Cerebellar cortex (tissue), 1 donor: ENCODE measurements at places on chromosomes 1 and 21.

DNA sequence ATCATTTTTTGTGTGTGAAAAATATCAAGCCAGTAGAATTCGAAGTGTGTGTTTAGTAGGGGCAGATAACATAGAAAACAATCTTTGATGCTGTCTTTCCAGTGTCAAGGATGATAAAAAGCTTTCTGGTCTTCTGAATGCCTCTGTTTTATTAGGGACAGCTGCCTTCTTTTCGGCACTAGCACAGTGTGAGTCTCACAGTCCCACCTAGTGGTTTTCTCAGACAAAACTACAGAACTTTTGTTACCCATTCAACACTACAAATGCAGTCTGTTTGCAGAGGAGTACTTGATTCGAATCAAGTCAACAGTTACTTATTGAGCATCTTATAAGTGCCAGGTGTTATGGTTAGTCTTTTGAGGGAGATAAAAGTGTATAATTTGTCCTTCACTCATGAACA lies 30.6 kb upstream of the MCOLN3 start:
- peak; percentile 7 for DNase-seq

- no peak for DNase-seq
Observed at GRCh38 chr1:244449936-244450508, 1.7 kb downstream of the ADSS2 start.

DNA sequence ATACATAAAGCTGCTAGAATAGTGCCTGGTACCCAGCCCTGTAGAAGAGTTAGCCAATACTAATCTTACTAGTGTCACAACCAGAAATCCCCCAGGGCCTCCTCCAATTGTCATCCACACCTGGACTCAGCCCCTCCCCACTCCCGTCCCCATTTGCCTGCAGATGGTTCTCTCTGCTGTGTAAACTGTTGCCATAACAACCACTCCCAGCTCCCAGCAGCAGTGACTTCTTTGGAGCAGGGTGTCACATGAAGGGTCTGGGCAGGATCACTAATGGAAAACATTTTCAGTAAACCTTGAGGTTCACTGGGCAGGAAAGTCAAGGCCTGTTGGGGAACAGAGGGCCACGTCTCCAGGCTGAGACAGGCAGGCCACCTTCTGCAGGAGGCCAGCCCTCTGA lies 126.0 kb upstream of the IPO9 start:
- no peak for DNase-seq

GRCh38 chr1:236921610-236922009 lies 82.6 kb downstream of the MT1HL1 start:
- no peak for DNase-seq

GRCh38 chr21:37370152-37371040 lies 3.8 kb downstream of the DYRK1A start:
- no peak for DNase-seq
